Fibroblast of skin of right biceps (primary cell): ENCODE measurements at places on chromosomes 11 and 22.

- no peak for DNase-seq
These were observed 3.4 kb upstream of the NHERF4 start for GRCh38 chr11:119181677-119182412.

DNA sequence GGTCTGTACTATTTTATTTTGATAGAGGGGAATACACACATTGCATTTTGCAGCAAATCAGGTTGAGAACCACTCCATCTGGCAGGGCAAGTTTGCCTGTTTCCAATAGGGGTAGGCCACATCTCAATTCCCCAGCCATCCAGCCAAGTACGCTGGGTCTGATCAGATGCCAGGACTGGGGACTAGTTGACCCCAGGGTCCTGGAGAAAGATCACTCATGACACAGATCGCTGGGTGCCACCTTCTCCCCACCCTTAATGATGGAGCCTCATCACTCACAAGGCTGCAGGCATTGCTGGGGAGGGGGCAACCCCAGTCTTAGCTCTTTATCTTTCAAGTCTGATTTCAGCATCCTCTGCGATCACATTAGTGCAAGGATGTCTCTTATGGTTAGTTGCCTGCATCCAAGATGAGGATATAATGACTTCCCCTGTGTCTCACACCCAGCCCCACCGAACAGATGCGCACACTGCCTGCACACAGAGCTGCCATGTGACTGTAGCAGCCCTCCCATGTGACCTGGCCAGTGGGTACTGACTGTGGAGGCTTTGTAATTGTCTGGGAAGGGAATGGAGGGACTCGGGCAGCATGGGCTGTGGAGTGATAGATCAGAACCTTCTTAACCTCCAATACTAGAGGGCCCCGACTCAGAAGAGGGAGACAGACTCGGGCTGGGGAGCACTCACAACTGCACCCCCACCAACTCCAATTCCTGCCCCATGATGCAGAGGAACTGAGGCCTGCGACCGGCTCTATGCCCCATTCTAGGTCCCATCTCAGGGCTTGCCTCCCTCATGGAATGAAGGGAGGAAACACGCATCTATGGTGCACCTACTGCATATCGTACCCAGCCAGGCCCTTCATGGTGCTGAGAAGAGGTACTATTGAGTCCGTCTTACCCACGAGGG is 155.8 kb downstream of the DSCAML1 start:
- no peak for DNase-seq

GRCh38 chr11:124625504-124626168 is 3.0 kb downstream of the TBRG1 start:
- no peak for DNase-seq

GRCh38 chr11:115430345-115430744 is 73.9 kb downstream of the CADM1 start:
- no peak for DNase-seq

DNA sequence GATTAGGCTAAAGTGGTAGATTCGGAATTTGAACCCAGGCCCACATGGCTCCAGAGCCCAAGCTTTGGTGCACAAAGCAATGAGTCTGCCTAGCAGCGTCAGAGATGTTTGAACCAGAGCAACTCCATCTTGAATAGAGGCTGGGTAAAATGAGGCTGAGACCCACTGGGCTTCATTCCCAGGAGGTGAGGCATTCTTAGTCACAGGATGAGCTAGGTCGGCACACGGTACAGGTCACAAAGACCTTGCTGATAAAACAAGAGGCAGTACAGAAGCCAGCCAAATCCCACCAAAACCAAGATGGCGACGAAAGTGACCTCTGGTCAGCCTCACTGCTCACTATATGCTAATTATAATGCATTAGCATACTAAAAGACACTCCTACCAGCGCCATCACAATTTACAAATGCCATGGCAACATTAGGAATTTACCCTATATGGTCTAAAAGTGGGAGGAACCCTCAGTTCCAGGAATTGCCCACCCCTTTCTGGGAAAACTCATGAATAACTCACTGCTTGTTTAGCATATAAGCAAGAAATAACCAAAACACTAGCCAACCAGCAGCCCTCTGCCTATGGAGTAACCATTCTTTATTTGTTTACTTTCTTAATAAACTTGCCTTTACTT is 40.3 kb upstream of the DAGLA start:
- DNase-seq: peak; percentile 33

DNA sequence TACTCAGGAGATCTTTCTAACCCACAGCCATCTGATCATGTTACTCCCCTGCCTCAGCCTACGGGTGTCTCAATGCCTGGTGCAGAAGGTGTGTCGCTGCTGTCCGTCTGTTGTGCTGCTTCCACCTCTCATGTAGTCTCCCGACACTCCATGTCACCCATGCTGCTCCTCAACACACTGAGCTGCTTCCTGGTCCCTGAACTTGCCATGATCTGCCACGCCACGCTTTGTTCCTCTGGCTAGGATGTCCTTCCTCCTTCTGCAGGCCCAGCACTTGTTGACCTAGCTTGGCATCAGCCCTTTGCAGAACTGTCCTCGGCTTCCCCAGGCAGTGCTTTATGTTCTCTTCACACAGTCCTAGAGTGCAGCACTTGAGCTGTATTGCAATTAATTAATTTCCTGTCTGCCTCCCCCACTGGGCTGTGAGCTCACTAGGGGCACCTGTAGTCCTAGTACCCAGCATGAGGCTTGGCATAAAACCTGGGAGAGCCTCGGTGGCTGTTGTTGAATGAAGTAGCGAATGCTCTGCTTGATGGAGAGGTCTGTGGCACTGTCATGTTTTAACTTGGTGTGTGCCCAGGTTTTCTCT is 9.5 kb downstream of the GTPBP1 start:
- no peak for DNase-seq
